ENCODE measurements at places on chromosomes 1 and 21.

DNA sequence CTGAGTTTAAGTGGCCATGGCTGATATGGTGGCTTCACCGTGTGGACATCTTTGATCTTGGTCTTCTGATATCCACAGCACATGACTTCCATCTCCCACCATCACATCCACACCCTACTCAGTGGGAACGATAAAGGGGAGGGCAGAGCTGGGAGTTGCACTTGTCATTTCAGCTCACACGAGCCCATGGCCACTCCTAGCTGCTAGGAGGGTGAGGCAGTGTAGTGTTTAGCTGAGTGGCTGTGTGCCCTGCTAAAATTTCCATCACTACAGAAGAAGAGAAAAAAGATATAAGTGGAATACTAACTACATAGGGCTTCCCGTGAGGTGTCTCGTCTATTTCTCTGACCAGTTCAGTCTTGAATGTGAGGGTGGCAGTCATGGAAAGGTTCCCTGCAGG, 123.3 kb upstream of the EDN2 start:
- no peak for DNase-seq

- peak; percentile 37 for DNase-seq
Measured at GRCh38 chr1:5856246-5856815, 135.9 kb downstream of the NPHP4 start.

GRCh38 chr1:198923993-198924392, 285.2 kb downstream of the PTPRC start:
- DNase-seq: no peak

GRCh38 chr1:107912656-107913055, 52.3 kb downstream of the VAV3 start:
- DNase-seq: no peak

DNA sequence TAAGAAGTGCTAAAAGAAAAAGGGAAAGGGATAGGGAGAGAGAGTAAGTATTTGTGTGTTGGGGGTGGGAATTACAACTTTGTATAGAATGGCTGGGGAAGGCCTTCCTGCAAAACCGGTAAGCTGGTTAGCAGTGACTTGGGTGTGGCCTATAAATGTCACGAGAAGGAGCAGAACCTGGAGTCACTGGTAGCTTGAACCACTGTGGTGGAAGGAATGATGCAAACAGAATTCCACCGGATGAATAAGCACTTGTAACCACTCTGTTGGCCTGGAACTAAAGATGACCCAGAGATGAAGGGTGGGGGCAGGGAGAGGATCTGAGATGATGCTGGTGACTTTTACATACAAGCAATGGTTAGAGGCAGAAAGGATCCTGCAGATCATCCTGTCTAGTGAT, 8.9 kb downstream of the XKR8 start:
- DNase-seq: peak; percentile 88

DNA sequence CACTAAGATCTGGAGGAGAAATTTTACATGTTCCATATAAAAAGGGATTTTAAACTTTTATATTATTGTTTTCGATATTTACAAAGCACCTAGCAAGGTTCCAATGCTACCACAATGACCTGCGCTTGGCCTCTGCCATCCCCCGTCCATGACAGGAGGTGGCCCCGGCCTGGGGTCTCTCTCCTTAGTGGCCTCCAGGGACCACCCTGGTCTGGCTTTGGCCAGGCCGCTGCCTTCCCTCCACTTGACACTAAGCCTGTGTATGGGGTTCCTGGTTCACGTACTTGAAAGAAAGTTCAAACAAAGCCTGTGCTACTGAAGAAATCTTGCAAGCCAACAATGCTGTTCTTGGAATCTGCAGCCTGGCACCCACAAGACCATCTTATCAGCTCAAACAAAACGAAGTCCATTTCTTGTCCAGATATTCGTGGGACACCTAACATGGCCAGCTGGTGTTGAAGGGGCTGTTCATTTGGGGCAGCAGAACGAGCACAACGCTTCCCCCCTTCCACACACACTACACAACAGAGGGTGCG, 12.8 kb downstream of the PRDM15 start:
- DNase-seq: no peak

DNA sequence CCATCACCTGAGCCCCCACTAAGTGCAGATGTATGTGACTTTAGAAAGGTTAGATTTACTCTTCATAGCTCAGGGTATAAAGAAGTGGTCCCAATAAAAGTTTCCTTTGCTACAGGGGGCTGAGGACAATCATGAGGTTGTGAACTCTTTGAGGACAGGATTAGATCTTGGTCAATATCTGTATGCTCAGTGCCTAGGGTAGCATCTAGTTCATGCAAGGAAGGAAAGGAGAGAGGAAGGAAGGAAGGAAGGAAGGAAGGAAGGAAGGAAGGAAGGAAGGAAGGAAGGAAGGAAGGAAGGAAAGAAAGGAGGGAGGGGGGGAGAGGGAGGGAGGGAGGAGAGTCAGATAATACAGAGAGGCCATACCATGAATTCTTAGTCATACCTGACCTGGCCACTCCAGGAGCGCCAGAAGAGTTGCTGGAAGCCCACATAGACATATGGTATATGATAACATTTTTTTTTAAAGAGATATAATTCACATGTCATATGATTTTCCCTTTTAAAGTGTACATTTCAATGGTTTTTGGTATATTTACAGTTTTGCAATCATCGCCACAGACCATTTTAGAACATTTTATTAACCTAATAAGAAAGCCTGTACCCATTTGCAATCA, 9.7 kb upstream of the CSRP1 start:
- no peak for DNase-seq

GRCh38 chr1:183194527-183195141, 8.6 kb downstream of the LAMC2 start:
- DNase-seq: no peak

GRCh38 chr1:1554550-1554925, 14.1 kb upstream of the TMEM240 start:
- no peak for DNase-seq

DNA sequence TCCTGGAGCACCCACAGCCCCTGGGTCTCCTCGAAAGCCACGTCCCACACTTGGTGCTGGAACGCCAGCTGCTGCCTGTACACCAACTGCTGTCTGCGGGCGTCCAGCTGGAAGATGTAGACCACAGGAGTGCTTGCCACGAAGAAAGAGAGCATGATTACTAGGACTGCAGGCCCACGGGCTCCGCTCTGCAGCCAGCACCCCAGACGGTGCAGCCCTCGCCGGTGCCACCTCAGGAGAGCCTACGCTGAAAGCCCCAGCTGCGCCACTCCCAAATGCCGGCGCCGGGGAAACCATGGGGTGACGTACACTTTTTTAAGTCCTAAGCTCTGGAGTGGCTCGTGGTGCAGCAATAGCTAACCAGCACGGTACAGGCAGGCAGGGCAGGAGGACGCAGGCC, 25.7 kb downstream of the WDR4 start:
- DNase-seq: no peak

DNA sequence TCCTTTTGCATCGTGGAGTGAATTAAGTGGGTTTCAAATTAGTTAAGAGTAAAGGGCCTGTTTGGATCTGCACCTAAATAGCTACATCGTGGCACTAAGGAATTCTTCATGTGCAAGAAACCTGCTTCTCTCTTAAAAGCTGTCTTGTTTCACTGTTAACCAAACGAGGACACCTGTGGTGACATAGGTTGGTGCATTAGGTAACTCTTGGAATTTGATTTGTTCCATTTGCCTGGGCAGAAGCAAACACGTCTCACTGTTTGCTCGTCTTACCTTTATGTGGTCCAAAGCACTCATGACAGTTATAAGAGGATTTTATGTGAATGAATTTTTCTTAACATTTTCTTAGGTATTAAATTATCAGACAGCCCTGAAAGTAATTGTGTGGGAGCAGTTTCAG, 60.9 kb downstream of the PRDM2 start:
- peak; percentile 45 for DNase-seq

- DNase-seq: peak; percentile 22
Measured at GRCh38 chr1:18581420-18581880, 49.2 kb upstream of the PAX7 start.

DNA sequence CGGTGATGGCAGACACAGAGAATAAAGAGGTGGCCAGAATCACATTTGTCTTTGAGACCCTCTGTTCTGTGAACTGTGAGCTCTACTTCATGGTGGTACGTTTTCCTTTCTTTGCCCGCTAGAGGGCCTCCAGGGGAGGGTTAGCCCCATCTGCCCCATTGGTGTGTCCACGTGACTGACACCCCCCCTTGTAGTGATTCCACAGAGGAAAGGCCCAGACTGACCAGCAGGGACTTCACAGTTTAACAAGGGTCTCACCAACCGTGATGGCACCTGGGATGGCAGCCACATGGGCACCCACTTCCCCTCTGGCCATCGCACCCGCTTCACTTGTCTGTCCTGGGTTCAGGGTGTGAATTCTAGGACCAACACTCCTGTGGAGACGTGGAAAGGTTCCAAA, 22.3 kb upstream of the SARS1 start:
- DNase-seq: no peak

DNA sequence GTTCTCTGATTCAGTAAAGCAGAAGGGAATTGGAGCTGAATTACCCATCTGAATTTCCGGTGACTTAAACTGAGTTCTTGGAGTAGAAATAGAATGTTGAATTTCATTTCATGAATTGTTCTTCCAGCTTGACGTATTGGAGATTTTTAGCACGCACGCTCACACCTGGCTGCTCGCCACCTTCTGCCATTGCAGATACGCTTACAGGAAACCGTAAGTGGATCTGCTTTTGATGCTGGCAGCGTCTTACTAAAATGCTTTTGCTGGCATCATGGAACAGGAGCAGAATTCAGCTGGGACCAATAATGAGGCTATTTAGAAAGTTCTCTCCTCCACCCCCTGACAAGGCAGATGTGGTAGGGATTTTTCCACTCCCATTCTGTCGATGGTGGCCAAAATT, 17.7 kb upstream of the ELAVL4 start:
- no peak for DNase-seq

- DNase-seq: no peak
Measured at GRCh38 chr1:114286960-114287359, 133.3 kb upstream of the SYT6 start.

GRCh38 chr1:179586107-179586823, 5.4 kb upstream of the TDRD5 start:
- DNase-seq: peak; percentile 68

GRCh38 chr21:42644223-42645208, 8.9 kb upstream of the PDE9A start:
- DNase-seq: peak; percentile 42

DNA sequence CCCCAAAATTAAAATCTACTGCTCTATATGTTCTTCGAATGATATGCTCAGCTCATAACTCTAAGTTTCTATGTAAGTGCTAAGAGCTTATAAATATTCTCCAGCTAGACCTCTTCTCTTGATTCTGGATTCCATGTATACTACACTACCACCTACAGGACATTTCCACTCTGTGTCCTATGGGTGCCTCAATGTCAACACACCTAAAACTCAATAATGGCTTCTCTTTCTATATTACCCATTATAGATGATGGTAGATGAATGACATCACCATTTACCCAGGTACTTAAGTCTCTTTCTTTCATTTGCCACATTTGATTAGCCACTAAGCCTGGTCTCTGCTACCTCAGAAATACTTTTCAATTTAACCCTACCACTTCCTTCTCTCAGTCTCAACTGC, 41.3 kb downstream of the TBX19 start:
- peak; percentile 31 for DNase-seq

- DNase-seq: no peak
Measured at GRCh38 chr1:63042278-63042677, 258.3 kb downstream of the ATG4C start.

DNA sequence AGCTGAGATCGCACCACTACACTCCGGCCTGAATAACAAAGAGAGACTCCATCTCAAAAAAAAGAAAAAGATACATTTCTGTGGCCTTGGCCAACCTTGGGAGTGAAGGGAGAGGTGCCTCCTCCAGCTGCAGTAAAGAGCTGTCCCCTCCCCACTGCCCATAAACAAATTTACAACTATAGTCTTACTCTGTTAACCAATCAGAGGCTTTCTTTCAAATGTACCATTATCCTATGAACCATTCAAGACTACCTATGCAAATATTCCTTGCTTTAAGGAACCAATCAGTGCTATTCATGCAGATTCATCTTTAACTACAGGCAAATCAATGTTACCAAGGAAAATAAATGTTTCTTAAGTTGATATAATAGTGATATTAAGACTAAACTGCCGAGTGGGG, 1.0 kb downstream of the CELA2B start:
- DNase-seq: no peak

- DNase-seq: no peak
Measured at GRCh38 chr1:153459655-153460054, 796 bp downstream of the S100A7 start.

GRCh38 chr21:38306433-38307141, 49.8 kb downstream of the KCNJ15 start:
- DNase-seq: peak; percentile 73

DNA sequence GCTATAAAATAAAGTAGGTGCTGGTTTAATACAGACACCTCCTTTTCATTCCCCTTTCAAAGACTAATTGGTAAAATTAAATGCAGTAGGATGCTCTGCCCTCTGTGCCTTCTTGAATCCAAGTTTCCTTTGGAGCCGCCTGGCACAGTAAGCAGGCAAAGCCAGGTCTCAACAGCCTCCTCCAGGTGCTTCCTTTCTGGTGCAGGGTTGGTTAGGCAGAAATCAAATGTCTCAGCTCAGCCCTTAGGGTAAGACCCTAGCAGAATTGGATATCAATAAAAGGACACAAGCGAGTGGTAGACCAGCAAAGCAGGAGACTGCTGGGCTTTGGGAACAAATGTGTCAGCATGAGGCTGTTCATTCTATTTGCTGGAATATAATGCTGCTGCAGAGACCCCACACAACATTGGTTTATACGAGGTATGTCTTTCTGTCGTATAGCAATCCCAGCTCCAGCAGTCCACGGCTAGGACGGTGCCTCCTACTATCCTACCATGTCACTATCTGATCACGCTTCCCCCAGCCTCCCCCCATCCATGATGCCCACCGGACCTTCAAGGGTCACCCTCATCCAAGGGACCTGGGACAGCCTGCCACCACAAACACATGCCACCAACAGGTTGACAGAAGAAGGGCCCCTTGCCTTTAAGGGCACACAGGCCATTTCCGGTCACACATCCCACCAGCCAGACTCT, 58.4 kb downstream of the CAPN2 start:
- no peak for DNase-seq

All from kidney tubule cell (primary cell).